DMS53 (cell line): ENCODE measurements at places on chromosomes 1 and 21.

GRCh38 chr1:31073044-31073443 is 7.5 kb upstream of the PUM1 start:
- DNase-seq = peak; percentile 52

DNA sequence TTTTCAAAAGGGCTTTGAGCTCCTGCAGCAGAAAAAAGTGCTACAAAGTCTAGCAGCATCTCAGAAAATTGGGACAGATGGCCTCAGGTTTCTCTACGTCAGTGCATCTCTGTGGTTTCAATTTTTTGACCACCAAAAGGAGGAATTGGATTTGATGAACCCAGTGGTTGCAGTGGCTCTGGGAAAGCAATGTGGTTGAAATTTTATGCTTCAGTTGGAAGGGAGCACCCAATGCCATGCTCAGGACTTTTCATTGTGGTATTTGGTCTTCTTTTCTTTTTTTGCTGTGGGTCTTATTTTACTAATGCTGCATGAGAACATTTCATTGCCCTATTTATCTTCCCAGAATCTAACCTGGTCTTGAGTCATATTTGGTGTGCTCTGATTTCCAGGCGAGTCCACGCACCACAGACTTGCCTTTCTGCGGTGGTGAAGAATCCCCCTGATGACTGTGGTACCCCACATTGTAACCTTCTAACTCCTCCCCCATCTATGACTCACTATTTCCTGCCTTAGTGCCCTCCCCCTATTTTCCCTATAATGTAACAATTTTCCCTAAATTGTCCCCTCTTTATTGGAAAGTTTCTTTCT is 56.7 kb downstream of the S1PR1 start:
- no peak for DNase-seq

DNA sequence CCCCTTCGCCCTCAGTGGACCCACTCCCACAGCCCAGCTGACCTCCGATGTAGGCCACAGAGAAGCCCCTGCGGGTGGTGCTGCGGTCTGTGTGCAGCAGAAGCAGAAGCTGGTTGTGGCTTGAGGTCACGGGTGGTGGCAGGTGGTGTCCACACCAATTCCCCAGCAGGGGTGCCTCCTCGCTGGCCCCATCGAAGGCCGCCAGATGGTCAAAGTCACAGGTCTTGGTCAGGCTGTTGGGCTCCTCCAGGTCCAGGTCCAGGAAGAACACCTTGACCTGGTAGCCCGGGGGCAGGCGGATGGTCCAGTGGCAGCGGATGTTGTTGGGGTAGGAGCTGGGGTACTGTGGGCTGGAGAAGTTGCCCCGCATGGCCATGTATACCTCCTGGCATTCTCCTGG is 13.1 kb downstream of the CDCP2 start:
- no peak for DNase-seq

- no peak for DNase-seq
Measured at GRCh38 chr1:236893626-236894545, 98.8 kb downstream of the MTR start.

DNA sequence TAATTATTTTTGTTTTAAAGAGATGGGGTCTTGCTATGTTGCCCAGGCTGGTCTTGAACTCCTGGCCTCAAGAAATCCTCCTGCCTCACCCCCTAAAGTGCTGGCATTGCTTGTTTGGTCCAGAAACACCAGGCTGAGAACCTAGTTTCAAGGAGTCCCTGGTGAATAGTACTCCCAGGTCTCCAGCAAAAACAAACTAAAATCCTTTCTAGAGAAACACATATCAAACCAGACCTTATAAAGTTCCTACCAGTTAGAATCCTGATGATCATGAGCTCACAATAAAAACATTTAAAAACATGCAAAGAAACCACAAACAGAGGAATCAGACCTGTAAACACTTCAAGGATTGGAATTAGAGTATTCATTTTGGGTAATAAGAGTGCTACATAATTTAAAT is 34.4 kb upstream of the PADI1 start:
- no peak for DNase-seq

- DNase-seq = no peak
Measured at GRCh38 chr1:27235827-27236226, 1.4 kb downstream of the WDTC1 start.

DNA sequence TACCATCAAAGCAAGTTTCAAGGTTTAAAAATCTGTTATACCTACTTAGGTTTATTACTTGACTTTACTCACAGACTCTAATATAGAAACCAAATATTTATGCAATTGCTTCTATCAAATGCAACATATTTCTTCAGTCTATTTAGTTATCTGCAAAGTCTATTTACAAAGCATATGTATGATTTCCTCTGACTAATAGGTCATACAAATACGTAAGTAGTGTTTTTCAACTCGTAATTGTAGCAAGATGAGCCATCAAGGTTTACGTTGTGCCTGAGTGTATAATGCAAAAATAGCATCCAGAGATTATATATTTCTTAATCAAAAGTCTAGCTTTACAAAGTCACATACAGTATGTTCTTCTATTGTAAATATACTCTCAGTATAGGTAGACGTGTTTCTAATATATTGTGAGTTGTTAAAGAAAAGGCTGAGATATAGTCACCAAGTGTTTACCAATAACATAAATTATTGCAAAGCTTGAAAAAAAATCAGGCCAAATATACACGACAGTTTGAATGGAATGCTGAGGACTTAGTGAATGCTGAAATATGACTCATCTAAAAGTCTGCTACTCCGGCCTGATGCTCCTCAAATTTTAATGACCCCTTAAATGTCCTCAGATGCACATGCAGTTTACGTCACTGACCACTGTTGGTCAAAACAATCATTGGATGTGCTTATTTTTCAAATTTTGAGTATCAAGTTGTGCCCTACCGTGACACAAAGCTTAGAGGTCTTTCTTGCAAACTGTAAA is 48.4 kb downstream of the ADAMTS5 start:
- DNase-seq = peak; percentile 36

DNA sequence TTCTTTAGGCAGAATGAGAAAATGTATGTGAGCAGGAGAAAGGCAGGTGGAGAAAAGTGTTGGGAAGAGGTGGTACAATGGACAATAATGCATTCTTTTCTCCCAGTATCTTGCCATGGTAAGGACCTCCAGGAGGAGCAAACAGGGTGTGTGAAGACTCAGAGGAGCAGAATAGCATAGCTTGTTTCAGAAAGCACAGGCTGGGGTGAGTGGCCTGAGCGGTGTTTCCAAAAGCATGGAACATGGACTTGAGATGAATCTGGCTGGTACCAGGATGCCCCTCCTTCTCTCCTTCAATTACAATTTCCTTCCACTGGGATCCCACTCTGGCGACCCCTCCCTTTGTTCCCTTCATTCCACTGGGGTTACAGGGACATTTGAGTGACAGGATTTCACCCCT is 123.4 kb upstream of the TNR start:
- no peak for DNase-seq

DNA sequence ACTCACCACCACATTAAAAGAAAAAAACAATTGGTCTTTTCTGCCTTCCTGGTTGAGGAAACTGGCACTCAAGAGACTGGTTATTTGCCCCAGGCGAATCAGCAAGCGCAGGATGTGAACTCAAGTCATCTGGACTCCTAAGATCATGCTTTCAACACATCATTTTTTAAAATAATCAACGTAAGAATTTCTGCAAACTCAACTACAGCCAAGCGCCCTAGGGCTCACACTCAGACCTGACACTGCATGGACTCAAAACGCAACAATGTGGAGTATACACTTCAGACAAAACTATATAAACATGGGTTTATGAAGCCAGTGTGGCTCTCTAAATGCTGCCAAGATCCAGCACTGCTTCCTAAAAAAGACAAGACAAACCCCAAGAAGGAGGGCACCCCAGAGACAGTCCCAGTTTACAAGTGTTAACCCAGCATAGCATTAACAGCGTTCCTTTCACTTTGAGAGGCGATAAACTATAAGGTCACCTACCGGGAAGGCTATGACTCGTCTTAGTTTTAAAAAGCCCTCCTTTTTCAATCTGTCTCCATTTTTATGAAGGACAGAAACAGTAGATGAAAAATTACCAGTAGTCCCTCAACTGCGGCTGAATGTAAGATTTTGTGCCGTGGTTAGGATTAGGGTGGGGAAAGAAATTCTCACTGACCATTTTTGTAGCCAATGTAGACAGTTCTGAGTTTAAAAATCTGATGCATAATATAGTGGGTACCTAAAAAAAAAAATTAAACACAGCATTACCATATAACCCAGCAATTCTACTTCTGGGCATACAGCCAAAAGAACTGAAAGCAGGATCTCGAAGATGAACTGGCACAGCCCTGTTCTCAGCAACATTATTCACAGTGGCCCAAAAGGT is 54.8 kb downstream of the SIPA1L2 start:
- no peak for DNase-seq

GRCh38 chr21:42595283-42596187 is 57.9 kb upstream of the PDE9A start:
- no peak for DNase-seq

DNA sequence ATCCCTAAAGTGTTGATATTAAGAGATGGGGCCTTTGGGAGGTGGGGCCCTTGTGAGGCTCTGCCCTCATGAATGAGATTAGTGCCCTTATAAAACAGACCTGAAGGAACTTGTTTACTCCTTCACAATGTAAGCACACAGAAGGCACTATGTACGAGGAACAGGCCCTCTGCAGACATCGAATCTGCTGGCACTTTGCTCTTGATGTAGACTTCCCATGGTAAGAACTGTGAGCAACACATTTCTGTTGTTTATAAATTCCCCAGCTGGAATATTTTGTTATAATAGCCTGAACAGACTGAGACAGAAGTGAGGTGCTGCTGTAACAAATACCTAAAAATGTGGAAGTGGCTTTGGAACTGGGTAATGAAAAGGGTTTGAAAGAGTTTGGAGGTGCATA is 193.2 kb downstream of the TGFB2 start:
- DNase-seq = no peak
